Activated CD8-positive, alpha-beta T cell treated with anti-CD3 and anti-CD28 coated beads, Interleukin-2, amount 10 ng/mL, durations not matched to agents 7 days and 5 days (primary cell): ENCODE measurements at places on chromosomes 5 and 9.
A peak's percentile ranks its signal among the peaks of the same experiment; 100 is the strongest.

GRCh38 chr9:93670208-93671019 is 94.0 kb downstream of the PHF2 start:
- no peak for DNase-seq

- peak; percentile 61 for DNase-seq
Measured at GRCh38 chr9:35729700-35730485, 2.1 kb downstream of the TLN1 start.

- DNase-seq = no peak
Measured at GRCh38 chr9:105319202-105319813, 74.9 kb downstream of the SLC44A1 start.

DNA sequence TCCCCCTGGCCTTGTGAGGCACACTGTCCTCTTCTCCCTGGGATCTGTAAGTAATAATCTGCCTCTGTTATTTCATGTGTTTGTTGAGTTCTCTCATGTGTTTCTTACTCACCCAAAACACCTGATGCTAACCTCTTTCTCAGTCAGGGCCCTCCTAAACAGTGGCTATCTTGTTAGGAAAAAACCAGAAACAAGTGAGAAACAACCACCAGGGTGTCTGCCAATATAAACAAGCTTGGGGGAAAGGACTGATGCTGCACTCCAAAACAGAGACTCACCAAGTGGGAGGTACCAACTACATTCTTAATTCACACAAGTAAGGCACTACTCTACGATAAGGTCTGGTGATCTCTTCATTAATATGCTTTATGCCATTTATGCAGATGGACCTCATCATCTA is 564.4 kb downstream of the SEMA5A start:
- no peak for DNase-seq
